ENCODE measurements at places on chromosomes 5 and 9. TPM values are rescaled to one million over a fixed set of nuclear protein-coding genes. Genes with fewer than 3 reads are reported as not detected.

DNA sequence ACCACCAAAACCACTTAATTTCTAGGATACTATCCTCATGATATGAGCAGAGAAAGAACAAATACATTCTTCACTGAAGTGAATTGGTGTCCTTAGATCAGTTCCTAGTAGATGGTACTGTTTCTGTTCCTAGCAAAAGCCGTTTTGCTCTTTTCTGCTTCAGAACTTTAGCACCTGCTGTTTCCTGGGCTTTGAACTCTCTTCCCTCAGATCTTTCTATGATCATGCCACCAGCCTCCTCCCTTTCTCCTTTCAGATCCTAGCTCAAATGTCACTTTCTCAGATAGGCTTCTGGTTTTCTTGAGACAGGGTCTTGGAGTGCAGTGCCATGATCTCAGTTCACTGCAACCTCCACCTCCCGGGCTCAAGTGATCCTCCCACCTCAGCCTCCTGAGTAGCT, 118.0 kb downstream of the EGFLAM start:
- no peaks in the 10 kb centered on the region for H3K36me3 ChIP-seq
- DNase-seq = no peak
- no peak overlapping the region for H3K4me3 ChIP-seq

DNA sequence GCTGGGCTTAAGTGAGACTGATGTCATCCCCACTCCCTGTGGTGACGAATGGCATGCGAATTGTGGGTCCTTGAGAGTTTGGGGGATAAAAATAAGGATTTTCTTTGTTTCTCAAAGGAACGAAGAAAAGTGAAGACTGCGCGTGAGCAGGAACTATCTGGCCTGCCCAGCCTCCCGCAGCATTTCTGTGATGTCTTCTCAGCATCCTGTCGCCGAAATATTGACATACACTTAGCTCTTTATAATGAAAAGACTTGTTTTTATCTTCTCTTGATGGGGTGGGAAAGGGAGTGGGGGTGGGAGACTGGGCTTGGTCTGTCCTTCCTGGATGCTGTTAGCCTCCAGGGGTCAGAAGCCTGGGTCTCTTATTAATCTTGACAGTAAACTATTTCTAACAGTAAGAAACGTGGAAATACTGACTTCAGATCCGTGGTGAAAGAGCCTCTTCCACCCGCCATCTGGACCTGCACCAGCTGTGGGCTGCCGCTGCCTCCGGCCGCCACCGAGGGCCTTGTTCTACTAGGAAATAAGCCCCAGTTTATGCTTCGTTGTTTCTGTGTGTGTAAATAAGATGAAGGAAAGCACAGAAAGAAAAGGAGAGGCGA, 239.6 kb downstream of the FANCC start:
- peaks cover 15% of the 10 kb centered on the region for H3K36me3 ChIP-seq
- H3K27me3 ChIP-seq = no peaks in the 10 kb centered on the region
- no peaks in the 10 kb centered on the region for H3K4me1 ChIP-seq
- H3K27ac ChIP-seq = no peak overlapping the region

DNA sequence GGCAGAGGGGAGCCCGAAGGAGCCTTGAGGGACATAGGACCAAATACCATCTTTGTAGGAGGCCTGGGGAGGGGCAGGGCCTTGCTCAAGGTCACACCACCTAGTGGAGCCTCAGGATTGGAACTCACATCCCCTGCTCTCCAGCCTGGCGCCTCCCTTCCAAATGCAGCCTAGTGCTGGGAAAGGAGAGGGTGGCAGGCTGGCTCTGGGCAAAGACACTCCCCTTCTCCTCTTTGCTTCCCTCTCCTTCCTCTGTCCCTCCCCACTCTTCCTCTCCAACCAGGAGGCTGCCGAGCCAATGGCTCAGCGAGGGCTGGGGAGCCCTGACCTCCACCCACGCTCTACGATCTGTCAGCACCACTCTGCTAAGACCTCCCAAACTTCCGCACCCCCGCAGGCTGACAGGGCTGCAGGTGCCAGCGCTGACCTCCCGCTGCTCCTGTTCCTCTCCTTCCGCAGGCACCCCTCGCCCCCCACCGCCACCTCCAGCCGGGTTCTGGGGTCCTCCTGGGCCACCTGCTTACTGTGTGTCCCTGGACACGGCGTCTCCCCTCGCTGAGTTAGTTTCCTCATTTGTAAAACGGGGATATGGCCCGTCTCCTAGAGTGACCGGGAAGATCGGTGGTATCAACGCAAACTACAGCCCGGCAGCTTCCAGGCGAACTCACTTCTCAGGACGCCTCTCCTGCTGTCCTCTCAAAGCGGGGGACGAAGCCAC, 52.9 kb downstream of the C9orf50 start:
- no peak overlapping the region for H3K27ac ChIP-seq
- no peak for DNase-seq
- H3K4me3 ChIP-seq = peak overlapping the region; percentile 66
- peaks cover 37% of the 10 kb centered on the region for H3K27me3 ChIP-seq

- no peak overlapping the region for H3K4me3 ChIP-seq
- peaks cover 33% of the 10 kb centered on the region for H3K4me1 ChIP-seq
- no peak for DNase-seq
- peaks cover 14% of the 10 kb centered on the region for H3K36me3 ChIP-seq
- no peaks in the 10 kb centered on the region for H3K27me3 ChIP-seq
Measured at GRCh38 chr9:37126214-37126788, 5.9 kb downstream of the ZCCHC7 start.

- no peaks in the 10 kb centered on the region for H3K27me3 ChIP-seq
- H3K36me3 ChIP-seq = no peaks in the 10 kb centered on the region
- H3K4me3 ChIP-seq = no peak overlapping the region
Measured at GRCh38 chr5:167128581-167128980, 1162.9 kb upstream of the WWC1 start.

DNA sequence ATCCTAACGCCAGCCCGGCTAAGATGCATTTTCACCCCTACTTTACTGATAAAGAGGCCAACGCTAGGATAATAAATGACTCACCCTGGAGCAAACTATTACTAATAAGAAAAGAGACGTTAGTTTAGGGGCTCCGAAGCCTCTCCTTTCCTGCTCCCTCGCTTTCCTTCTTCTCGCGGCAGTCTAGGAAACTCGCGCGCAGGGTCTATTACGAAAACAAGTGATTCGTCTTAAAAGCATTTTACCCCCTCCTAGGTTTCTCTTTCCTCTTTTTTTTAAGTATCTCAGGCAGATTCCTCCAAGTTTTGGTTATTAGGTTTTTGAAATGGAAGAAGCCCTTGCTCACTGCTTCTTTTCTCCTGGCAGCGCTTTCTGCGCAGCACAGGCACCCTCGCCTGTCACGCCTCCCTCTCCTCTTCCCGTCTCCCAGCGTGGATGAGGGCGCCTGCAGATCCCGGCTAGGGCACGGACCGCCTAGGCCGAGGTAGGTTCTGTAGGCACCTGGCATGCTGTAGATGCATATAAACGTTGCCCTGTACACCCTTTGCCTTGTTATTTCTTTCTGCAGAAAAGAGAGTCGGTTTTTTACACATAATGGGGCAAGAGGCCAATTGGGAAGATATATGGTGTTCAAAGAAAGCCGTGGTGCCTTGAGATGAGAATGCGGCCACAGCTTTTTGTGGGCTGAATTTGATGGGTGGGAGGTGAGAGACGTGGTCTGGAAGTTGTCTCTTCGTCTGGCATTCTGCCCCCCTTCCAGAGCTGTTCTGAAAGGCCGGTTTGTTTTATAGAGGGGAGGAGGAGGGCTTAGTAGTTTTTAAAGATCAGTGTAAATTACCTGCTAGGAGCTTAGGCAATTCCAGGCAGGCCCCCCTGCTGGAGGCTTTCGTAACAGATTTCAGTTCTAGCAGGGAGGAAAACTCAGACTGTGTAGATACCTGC, 983 bp downstream of the GCNT1 start:
- peaks cover 64% of the 10 kb centered on the region for H3K4me1 ChIP-seq
- H3K27ac ChIP-seq = peak overlapping the region; percentile 84
- H3K4me3 ChIP-seq = peak overlapping the region; percentile 94
- no peak for DNase-seq
- H3K36me3 ChIP-seq = no peaks in the 10 kb centered on the region

Gene PCDHB13
- total RNA-seq = 0.09 TPM

Gene PLEKHG4B
- total RNA-seq = not detected

Gene OMD
- not detected for total RNA-seq

Gene MAT2B
- total RNA-seq = 76.4 TPM
